ENCODE measurements at places on chromosomes 1 and 21.

DNA sequence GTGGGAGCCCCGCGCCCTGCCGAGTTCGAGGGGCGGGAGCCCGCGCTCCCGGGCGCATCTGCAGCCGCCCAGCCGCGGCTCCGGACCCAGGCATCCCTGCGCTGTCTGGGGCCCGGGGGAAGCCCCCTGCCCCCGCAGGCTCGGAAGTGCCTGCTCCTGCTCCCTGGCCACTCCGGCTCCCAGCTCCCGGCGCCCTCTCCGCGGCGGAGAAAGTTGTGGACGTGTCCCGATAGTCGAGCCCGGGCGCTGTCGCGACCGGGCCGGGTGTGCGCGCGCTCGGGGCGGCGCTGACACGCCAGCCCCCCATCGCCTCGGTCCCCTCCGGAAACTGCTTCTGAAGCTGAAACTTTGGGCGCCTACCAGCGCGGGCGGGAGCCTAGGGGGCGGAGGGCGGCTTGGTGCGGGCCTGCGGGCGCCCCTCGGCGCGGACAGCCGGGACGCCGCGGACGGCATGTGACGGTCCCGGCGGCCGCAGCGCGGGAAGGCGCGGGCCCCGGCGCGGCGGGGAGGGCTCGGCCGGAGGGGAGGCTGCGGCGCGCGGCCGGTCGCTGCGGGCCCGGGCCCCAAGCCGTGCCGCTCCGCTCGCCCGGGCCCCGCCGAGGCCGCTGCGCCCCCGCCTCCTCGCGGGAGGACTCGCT, 515 bp downstream of the MAN1C1 start:
- no peak for DNase-seq

GRCh38 chr1:29719253-29719652, 482.9 kb downstream of the PTPRU start:
- DNase-seq, result no peak

DNA sequence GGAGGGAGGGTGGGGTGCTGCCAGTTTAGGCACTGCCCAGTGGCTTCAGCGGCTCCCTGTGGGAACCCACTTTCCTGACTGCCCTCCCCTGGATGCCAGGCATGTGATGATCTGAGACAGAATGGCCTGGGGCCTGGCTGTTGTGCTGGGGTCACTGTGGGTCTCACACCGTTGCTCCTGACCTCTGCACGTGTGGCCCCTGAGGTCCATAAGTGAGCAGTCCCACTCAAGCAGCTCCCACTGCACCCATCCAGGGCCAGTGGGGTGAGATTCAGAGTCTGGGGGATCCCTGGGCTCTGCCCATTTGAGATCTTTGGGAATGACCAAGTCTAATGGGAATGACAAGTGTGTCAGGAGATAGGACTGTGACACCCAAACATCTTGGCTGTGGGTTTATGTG, 18.0 kb downstream of the PODN start:
- DNase-seq, result no peak

DNA sequence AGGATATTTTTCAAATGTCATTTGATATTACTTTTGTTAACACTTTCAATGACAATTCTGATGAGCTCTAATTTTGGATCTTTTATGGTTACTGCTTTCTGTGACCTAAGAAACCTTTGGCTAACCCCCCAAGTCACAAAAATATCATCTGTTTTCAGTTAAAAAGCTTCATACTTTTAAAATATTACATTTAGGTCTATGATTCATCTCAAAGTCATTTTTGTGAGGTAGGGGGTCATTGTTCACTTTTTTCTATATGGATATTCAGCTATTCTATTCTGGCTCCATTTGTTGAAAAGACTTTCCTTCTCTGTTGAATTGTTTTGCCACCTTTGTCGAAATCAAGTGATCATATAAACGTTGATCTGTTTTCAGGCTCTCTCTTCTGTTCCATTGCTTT, 44.8 kb downstream of the UCHL5 start:
- no peak for DNase-seq

GRCh38 chr1:200894712-200895442, at the start of gene INAVA:
Gene INAVA, plus strand, starts transcription at chr1:200894900. Its CDS starts 3,501 bp downstream, at chr1:200898401.
- DNase-seq, result no peak

DNA sequence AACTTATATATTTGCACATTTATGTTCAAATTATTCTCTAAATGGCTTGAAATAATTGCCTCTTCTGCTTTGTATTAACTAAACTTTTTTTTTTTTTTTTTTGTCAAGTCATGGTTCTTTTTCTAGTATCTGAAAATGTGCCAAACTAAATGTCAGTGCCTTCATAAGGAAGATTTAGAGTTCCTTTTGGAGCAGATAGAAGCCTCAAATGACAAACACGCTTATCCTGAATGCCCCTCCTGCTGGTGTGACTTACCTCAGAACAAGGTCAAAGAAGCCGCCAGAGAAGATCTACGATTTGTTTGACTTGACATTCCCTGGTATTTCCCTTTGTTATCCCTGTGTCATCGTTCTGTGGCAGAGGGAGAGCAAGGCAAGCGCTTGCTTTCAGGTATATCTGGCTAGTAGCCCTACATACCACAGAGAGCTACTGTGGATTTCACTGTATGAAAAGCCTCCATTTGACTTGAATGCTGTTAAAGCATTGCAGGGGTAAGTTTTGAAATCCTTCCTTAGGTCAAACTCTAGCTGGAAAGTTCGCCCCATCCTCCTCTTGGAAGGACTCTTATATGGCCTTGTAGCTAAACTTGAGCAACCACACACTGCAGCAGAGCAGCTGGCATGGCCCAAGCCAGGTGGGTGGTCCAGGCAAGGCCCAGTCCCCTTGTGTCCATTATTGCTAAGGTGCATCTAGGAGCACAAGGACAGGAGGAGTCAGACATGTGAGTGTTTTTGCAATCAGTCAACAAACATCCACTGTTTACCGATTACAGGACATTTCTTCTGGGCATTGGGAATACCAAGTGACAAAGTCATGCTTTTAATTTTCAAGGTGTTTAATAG, 285.4 kb upstream of the USP25 start:
- no peak for DNase-seq

DNA sequence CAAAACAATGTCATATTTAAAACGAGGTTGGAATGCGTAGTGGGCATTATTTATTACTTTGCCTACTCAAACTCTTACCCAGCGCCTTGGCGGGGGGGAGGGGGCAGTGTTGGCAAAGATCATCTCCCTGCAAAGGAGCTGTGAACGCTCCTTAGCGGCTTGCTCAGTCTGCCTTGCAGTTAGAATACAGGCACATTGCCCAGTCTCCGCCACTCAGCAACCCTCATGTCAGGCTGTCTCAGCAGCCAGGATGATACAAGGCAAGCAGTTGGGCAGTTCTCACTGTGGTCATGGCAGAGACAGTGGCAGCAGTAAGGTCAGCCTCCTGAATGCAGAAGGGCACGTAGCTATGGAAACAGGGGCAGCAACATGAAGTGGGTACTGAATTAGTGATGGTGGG, 170.4 kb upstream of the KCNK2 start:
- DNase-seq, result no peak

- DNase-seq, result no peak
Observed at GRCh38 chr1:61645476-61645875, 79.5 kb downstream of the TM2D1 start.

DNA sequence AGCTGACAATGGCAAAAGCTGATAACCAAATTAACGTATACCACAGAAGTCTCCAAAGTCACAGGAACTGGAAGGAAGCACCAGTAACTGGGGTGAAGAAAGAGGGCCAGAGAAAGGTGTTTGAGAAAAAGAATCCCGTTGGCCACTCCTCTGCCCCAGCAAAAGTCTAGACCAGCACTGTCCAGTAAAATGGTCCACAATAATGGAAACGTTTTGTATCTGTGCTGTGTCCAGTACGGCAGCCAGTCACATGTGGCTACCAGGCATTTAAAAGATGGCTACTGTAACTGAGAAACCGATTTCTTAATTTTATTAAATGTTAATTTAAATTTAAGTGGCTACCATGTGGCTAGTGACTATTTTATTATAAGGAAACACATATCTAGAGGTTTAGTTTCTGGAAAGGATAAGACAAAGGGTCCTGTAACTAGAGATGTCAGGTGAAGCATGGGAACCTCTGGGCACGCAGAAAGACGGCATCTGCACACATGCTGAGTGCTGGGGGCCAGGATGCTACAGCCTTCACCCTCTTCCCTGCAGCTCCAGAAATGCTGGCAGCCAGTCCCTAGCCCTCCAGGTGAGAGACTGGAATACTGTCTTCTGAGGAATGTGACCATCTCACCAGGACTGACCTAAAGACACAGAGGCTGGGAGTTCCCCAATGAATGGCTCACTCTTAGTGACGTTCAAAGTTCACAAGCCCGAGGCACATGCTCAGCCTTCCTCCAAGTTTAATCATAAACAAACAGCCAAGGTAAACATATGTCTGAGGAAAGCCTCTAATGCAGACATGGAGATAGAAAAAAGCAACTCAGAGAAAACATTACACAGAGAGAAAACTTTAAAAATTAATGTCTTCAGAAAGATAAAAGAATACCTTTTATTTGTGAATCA, 50.7 kb downstream of the JAK1 start:
- DNase-seq, result no peak

DNA sequence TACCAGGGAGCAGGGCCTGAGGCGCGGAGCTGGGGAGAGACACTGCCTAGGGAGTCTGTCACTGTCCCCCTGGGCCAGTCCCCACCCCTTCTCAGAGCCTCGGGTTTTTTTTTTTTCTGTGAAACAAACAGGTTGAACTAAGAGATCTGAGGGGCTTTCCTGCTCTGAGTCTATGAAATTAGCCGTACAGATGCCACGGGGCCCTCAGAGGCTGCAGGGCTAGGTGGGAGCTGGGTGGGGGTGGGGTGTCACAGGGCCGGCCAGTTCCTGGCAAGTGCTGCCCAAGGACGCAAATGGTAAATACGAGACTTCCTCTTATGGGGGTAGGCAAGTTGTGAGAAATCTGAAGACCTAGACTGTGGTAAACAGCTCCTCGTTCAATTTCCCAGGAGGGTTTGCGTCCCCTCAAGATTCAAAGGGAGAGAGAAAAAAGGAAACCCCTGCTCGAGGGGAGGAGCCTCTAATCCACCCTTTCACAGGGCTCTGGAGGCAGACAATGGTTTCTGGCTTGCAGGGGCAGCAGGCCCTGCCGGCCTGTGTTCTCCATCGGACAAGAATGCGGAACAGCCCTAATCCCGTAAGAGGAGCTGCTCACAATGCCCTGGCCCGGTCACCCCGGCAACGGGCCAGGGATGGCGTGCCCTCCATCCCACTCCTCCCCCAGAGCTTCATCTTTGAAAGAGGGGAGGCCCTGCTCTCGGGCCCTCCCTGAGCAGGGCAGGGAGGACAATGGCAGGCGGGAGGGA, 7.8 kb downstream of the NUAK2 start:
- DNase-seq, result peak; percentile 36

DNA sequence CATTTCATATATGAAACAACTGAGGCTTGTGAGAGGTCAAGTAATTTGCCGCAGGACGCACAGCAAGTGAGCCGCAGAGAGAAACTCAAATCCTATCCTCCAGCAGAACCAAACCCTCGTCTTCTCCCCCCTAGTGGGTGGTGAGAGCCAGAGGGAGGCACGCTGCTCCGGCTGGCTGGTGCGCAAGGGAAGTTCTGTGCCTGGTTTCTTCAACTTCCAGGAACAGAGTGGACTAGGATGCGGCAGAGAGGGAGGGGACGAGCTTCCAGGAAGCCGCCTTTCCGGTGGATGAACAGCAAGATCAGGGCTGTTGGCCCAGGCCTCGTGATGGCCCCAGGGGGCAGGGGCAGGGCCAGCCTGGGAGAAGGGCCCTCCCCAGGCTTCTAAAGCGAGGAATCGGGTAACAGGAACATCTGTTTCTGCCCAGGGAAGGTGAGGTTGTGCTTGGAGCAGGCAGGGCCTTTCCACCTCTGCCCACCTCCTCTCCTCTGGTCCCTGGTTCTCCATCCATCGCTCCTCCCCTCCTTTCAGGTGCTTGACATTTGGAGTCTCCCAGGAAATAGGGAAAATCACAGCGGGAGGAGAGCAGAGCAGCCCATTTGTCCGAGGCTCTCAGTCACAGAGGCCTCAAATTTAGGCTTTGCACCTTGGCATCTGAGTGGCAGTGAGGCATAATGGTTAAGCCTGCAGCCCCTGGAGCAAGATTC, 16.8 kb upstream of the PDIK1L start:
- DNase-seq, result no peak

Measured in CD4-positive, alpha-beta T cell treated with Interleukin-4 for 4 hours (primary cell).